GM13976 (cell line): ENCODE measurements at places on chromosomes 1 and 21.

- no peak for DNase-seq
Measured at GRCh38 chr1:225877580-225877979, 4.6 kb downstream of the TMEM63A start.

GRCh38 chr21:31395791-31396190, 51.7 kb upstream of the TIAM1 start:
- no peak for DNase-seq

GRCh38 chr1:169608226-169608625, 21.7 kb downstream of the SELP start:
- no peak for DNase-seq

- DNase-seq: no peak
Measured at GRCh38 chr1:63640633-63641567, 47.7 kb downstream of the PGM1 start.

DNA sequence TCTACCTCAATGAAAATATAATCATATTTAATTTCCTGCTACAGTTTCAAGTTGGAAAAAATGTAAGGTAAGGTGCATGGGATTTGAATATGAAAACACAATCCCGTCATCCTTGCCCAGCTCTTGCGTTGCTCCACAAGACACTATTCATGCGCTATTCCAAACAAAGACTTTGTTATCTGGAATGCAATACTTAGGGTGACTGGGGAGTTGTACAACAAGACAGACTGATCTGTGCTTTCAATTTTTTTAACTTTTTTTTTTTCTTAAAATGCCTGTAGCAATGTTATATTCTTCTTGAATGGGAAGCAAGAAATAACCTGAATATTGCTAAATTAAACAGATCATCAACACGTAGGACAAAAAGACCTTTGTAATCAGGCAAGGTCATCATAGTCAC, 1077.2 kb downstream of the TTLL7 start:
- no peak for DNase-seq

GRCh38 chr1:5921129-5921528, 71.1 kb downstream of the NPHP4 start:
- DNase-seq: no peak

DNA sequence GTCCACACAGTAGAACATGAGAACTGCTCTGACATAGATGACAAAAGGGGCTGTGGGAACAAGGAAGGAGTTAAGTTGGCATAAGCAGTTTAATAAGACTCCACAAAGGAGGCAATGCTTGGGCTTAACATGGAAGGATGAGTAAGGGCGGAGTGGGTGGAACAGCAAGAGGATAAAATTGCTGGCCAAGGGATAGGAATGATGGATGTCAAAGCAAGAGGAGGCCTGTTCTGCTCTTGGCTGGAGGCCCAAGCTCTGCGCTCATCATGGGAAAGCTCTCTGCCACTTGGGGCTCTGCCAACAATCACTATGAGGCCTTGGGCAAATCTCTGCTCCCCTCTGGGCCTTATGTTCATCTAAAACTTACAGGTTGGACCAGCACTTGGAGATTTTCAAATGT, 98.3 kb upstream of the CAMK1G start:
- DNase-seq: no peak

DNA sequence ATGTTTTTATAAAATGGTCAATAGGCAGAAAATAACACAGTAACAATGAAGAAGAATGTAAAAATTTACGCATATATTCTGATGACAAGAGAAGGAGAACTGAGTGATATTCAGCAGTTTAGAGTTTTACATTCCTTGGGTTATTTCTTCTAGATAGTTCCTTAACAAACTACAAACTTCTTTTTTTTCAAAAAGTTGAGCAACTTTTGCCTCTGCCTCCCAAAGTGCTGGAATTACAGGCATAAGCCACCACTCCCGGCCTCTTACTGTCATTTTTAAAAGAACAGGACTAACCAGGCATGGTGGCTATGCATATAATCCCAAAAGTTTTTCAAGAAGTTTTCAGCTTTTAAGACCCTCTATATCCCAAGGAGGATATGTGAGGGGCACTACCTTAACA, 32.9 kb downstream of the ARNT start:
- no peak for DNase-seq

- no peak for DNase-seq
Measured at GRCh38 chr1:1938613-1939295, 19.7 kb upstream of the TMEM52 start.

GRCh38 chr1:180982422-180982821, 40.2 kb downstream of the STX6 start:
- DNase-seq: no peak
